AG04450 (cell line): ENCODE measurements at places on chromosomes 5 and 9.

GRCh38 chr5:10424124-10424731 lies 17.5 kb upstream of the ROPN1L start:
- no peak for DNase-seq

DNA sequence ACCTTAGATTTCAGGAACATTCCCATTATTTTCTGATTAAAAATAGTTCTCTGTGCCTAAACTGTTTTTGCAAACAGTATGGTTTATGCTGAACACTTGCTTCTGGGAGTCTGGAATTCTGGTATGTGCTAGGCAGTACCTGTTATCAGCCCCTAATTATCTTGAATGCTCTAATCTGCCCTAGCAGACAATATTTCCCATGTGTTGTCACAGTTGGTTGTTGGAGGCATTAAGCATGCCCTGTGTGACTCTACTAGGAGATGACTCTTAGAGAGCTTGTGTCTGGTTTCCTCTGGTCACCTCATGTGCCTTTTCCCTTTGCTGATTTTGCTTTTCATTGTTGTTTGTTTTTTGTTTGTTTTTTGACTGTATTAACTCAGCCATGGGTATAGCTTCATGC lies 36.6 kb downstream of the UHRF2 start:
- no peak for DNase-seq

DNA sequence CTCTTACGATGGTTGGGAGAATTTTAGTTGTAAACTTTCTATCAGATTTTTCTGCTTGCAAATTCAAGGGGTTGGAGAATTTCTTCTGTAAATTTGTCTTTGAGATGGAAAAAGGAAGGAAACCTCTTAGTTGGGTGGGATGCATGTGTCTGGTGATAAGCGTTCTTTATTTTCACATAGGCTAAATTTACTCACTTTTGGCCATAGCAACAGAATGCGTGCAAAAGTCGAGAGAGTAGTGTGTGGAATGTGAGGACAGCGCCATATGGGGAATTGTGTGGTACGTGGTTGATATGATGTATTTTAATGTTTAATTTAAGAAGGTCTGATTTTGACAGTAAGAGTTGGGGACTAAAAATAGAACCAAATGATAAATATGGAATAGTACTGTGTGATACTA lies 282.2 kb downstream of the TAF11L14 start:
- no peak for DNase-seq

DNA sequence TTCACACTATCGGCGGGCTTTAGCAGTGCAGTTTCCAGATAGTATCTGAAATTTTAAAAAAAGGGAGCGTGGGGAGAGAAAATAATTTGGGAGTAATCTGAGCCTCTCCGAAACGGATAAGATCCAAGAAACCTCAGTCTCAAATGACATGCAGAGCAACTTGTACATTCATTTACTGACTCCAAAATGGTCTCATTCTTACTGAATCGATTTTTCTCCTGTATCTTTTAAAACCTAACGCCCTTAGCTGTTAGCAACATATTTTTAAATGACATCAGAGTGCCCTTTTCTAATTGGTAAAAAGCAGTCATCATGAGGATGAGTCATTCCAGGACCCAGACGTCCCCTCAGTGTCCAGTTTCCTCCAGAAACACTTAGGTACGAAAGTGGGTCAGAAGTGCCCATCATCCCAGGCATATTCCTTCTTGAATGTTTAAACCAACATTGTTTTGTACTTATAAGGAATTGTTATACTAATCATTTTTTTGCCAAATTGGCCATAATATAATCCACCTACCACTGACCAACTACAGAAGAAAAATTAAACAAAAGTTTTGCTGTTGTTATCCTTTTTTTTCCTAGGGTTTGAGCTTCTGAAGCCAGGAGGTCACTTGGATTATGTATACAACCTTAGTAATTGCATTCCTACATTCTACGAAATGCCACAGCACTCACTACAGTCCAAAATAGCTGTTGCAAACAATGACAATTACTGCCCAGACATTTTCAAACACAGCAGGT lies 354.4 kb downstream of the ADAMTS6 start:
- DNase-seq, result peak; percentile 85

DNA sequence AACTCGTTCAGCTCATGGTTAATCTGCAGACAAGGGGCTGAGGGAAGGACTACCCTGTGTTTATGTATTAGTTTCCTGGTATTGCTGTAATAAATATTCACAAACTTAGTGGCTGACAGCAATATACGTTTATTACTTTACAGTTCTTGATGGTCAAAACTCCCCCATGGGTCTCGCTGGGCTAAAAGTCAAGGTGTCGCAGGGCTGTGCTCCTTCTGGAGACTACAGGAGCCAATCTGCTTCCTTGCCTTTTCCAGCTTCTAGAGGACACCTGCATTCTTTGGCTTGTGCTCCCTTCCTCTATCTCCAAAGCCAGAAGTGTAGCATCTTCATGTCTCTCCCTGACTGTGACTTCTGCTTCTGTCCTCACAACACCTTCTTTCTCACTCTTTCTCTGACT lies 653.8 kb upstream of the RIOK2 start:
- no peak for DNase-seq

DNA sequence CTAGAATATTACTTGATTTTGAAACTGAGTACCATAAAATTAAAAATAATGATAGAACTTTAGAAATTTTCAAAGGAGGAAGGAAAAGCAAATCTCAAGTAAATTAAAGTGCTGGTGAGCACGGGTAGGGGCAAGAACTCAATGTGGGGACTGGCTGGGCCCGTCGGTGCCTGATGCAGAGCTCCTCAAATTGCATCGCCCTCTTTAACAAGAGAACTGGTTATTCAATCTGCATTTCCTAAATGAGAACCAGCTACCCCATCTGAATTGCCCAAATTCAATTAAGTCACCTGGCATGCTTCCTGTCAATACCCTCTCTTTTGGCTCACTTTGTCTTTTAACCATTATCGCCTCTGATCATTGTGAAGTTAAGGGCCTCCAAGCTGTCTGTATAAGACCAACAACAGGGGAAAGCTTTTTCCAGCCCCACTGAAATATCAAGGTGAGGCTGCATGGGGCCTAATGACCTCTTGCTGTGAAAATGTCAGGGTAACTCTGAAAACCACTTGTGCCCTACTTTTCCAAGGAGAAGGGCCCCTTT lies 316.7 kb downstream of the SLIT3 start:
- DNase-seq, result no peak

DNA sequence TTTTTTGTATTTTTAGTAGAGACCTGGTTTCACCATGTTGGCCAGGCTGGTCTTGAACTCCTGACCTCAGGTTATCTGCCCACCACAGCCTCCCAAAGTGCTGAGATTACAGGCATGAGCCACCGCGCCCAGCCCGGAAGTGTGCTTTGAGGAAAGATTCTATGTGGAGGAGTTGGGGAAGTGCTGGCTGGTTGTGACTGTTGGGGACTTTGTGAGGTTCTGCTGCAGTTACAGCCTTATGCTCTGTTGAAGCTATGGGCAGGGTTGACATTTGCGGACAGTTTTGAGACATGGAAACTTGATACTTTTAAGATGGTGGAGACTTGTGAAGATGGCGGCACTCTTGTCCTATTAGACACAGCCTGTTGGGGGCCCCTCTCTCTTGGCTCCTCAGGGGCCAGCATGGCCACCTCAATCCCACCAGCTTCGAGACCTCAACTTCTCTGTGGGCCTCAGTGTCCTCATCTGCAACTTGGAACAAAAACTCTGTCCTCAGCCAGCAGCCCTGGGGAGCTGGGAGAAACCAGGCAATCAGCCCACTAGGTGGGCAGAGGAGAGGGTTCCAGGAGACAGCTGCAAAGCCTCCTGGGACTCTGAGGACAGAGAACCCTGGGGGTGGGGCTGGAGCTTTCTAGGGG lies 24.9 kb downstream of the C9orf50 start:
- DNase-seq, result no peak

DNA sequence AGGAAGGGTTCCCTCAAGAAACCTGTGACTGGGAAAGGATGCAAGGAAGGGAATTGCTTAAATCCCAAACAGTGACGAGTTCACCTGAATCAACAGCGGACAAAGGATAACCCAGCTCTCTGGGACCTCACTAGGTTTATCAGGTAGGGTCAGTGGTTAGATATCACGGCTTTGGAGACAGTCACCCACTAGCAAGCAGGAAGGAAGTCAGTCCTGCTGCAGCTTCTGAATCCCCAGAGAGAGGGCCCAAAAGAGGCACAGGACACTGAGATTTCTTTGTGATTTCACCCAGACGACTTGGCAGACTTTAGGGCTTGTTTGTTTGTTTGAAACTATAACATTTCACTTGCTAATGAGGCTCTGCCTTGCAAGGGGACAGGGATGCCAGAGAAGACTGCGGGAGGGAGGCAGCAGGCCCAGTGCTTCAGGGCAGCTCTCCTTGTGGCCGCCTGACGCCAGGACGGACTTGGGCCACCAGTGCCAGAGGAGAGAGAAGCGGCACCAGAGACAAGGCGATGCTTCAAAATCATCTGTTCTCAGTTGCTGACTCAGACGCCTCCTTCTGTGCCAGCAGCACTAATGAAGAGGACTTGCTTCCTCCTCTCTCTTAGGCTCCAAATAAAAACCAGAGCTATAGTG lies 275.6 kb upstream of the SLC30A5 start:
- no peak for DNase-seq

DNA sequence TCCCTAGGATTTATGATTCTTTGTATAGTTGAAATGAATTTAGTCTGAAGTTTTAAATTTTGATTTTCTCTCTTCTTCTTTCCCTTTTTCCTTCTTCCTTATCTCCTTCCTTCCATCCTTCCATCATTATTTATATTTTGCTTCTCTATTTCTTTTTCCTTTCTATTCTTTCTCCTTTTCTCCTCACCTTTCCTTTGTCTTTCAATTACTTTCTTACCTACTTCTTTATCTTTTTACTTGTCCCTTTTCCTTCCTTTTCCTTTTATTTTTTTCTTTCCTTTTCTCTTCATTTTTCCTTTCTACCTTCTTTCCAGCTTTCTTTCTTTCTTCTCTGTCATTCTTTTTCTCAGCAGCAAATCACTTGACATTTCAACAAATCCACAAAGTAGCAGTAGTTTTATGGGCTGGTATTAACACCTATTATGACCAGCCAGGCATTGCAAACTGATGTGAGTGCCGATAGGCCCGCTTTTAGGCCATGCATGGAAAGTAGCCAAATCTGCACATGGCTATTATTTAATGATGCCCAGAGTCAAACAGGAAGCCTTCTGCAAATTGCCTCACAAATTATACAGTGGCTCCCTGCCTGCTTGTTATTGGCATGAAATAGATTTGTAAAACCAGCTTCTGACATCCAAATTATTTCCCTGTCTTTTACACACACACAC lies 37.1 kb upstream of the NR3C1 start:
- no peak for DNase-seq
